ENCODE measurements at places on chromosomes 12 and 14. TPM values are rescaled to one million over a fixed set of nuclear protein-coding genes. Genes with fewer than 3 reads are reported as not detected.

The SNRPF gene
- 6.5 TPM for total RNA-seq

DNA sequence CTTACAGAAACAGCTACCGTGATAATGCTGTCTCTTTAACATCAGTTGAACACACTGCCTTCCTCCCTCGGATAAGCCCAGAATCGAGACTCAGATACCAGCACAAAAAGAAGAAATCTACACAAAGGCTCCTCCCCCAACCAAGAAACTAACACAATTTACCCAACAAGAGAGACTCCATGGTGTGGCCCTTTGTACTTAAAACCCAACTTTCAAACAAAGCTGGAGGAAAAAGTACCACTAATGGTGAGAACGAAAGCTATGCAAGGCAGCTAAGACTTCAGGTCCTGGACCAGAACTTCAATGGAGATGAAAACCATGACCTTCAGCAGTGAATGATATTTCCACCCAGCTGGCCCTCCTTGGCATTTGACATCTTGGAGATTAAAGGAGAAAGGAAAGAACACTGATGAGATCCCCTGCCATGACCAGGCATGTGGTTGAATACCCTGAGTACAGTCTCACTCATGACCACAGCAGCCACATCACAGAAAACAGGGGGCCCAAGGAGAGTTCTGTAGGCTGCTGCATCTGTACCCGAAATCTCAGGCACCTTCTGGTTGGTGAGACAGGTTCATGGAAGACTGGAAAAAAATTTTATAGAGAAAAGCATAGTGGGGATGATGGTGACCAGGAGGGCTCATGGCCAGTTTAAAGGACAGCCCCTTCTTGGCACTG is 36.7 kb downstream of the RBM19 start:
- DNase-seq, result no peak

- no peak for DNase-seq
Observed at GRCh38 chr12:6697584-6698351, 2.8 kb downstream of the PIANP start.

GRCh38 chr14:71399057-71399487 is 491.8 kb downstream of the PCNX1 start:
- DNase-seq, result no peak

GRCh38 chr14:63475761-63476160 is 67.4 kb downstream of the PPP2R5E start:
- DNase-seq, result no peak

- no peak for DNase-seq
Observed at GRCh38 chr12:75735853-75736252, 224.4 kb upstream of the KRR1 start.

The TSPAN31 gene
- 115 TPM for total RNA-seq

GRCh38 chr14:65465584-65465983 is 53.1 kb downstream of the FUT8 start:
- DNase-seq, result no peak

GRCh38 chr12:115320451-115320850 is 636.5 kb upstream of the TBX3 start:
- no peak for DNase-seq

GRCh38 chr12:109458086-109458485 is 19.0 kb downstream of the KCTD10 start:
- DNase-seq, result no peak

DNA sequence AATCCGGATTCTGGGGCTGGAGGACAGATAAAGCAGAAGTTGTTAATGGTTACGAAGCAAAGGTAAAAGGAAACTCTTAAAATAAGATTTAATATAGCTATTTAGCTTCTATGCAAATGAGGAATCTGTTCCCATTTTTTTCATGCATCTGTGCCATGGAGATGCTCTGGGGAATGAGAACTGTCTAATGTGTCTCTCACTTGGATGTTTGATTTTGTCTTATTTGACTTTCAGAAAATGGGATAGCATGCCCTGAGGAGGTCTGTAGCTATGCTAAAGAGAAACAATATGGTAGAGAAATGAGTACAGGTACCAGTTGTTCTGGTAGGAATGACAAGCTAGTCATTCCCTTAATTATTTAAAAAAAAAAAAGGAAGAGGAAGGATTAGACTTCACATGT is 24.3 kb downstream of the C12orf76 start:
- DNase-seq, result no peak

The SRGAP1 gene
- 24.1 TPM for total RNA-seq

The KLRB1 gene
- 1.6 TPM for total RNA-seq

GRCh38 chr12:3222979-3223378 is 145.8 kb downstream of the TSPAN9 start:
- DNase-seq, result no peak

The RILPL1 gene
- 49.7 TPM for total RNA-seq

DNA sequence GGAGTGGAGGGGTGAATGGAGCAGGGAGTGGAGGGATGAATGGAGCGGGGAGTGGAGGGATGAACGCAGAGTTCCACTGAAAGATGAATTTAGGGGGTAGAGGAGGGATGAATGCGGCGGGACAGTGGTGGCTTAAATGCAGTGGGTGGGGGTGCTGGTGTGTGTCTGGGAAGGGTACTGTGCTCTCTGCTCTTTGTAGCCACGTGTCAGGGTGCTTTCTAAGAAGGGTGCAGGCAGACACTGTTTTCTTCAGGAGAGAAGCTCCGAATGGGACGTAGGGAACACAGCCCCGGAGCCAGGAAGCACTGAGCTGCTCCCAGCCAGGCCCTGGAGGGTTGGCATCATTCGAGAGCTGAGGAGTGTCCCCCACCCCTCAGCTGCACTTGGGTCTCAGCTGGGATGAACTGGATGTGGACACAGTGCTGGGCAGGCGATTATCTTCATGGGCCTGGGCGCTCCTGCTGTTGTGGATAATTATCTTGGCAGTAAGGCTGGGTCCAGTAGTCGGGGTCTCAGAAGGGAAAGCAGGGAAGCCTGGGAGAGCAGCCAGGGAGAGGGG is 9.5 kb upstream of the CEP170B start:
- no peak for DNase-seq

The SPTB gene
- 5.6 TPM for total RNA-seq

The P2RX7 gene
- 4.0 TPM for total RNA-seq

DNA sequence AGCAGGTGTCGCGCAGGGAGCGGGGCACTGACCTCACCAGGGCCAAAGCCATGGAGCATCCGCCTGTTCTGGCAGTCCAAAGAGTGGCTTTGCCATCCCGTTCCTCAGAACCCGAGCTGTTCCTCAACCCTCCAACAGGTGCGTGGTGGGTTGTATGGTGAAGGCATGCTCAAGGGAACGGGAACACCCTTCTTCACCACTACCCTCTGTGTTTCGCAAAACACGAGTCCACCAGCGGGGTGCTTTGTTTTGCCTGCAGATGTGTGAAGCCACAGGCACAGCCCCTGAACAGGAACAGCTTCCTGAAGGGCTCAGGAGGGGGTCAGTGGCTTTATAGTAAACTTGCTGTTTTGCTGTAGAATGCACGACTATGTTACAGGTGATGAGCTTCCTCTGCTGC is 52.7 kb downstream of the SMOC1 start:
- DNase-seq, result no peak

DNA sequence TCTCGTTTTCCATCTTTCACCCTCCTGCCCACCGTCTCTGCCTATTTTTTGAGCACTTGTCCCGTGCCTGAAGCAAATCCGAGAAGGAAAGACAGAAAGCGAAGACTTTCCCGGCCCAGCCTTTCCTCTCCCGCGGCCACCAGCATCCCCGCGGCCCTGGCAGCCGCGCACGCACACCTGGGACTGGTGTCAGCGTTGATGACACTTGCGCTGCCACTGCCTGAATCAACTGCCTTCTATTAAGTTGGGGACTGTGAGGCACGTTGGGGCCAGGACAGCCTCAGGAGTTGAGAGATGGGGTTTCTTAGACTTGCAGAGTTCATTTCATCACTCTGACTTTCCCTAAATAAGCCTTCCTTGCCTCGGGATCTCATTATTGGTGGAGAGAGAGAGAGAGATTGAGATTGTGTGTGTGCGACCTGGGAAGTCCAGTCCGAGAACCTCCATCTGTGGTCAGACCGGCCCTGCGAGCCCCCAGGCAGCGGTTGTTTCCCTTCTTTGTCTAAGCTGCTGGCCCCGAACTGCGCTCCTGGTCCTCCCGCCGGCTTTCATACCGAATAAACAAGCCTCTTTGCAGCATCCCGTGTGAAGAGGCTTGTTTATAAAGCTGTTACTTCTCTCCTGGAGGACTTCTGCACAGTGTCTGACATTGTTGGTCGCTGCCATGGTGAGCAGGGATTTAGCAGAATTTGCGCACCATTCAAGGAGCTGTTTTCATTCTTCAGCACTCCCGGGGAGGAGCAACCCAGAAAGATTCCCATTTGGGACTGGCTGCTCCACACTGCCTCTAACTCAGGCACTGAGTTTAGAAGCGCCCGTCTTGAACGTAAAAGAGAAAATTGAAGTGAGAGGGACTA is 1.5 kb downstream of the PDZRN4 start:
- DNase-seq, result no peak

The HCAR2 gene
- total RNA-seq, result not detected

The C12orf42 gene
- not detected for total RNA-seq

DNA sequence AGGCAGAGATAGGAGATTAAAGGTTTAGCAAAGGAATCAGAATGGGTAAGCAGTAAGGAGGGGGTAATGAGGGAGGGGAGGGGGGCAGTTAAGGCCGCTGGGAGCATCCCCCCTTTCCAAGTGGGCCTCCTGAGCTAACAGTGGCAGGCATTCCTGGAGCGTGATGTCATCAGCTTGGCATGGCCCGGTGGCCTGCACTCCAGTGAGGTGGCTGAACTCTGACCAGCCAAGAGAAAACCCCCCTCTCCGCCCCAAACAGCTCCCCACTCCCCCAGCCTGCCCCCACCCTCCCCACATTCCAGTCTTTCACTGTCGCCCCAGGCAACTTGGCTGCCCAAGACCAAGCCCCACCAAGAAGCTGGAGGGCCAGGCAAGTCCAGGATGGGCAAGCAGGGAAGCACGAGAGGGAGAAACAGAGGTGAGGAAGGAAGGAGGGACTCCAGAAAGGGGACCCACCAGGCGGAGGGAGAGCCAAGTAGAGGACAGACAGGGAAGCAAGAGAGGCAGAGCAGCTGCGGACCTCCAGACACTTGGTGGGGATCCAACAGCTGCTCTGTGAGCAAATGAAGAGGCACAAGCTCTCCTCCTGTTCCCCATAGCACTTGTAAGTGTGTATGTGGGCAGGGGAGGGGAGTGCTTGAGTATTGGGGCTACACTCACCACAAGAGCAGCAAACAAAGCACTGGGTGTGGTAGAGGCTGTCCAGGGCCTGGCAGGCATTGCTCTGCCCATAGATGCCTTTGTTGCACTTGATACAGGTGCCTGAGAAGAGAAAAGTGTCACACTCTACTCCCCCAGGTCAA is 4.5 kb downstream of the AJUBA start:
- no peak for DNase-seq

DNA sequence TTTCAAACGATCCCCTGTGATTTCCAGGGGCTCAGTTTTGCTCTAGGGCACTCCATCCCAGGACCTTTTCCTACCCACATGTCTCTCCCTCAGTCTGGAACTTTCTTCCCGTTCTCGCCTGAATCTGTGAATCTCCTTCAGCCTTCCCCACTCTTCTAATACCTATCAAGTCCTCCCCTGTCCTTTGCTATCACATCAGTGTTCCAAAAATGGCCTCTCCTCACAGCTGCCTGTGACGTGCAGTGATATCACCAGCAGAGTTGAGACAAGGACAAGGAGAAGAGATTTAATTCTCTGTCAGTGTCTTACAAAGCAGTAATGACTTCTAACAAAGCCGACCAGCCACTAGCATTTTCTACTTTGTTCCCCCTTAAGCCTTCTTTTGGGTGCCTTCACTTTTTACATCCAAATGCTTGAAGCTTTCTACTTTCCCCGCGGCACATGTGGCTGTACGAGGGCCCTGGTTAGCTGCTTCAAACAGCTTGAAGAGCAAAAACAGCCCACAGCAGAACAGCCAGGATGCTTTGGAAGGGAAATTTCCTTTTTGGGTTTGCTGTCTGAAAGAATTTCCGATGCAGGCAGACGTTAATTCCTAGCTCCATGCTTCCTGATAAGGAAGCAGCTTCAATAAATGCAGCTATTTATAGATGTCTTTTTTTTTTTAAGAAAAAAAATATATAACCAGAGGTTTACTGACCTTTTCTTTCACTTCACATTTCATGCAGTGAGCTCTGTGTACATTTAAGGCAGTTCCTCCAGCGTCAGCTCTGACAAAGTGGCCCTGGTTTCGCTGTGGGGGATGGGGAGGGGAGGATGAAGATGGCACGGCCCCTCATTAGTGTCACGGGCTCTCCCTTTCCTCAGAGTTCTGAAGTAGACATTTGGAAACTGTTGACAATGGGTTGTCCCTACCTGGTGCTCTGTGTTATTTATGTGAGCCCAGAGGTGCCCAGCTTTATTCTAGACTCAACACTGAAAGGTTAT is 109.3 kb downstream of the ETV6 start:
- DNase-seq, result no peak

The ADAM21 gene
- total RNA-seq, result 0.14 TPM

GRCh38 chr12:10033783-10034545 is 3.5 kb downstream of the CLEC9A start:
- no peak for DNase-seq

DNA sequence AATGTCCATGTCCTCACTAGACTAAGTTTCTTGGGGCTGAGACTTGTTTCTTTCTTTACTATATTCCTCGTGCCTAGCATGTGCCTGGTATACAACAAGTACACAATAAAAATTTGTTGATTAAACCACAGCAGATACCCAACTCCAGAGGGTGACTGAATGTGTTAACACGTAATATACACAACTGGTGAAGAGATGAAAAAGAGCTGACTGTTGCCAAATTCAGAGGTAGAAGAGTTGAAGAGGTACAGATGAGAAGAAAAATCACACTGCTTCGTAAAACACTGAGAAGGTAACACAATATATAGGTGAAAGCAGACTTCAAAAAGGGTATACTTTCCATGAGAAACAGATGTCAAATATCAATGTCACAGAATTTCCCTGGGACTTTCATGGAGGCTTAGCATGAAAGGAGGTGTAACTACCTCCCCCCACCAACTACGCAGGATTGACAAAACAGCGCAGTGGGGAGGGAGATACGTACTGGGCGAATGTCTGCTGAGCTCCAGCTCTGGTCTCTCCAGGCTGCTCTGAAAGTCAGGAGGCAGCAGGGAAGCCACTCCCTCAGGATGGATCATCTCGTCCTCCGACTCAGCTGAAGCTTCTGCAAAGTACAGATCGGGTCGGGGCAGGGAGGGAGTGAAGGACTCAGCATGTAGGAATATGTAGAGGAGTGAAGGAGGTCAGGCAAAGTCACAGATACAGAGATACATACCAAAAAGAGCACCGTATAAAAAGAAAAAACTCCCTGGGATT is 5.3 kb downstream of the ACIN1 start:
- no peak for DNase-seq

DNA sequence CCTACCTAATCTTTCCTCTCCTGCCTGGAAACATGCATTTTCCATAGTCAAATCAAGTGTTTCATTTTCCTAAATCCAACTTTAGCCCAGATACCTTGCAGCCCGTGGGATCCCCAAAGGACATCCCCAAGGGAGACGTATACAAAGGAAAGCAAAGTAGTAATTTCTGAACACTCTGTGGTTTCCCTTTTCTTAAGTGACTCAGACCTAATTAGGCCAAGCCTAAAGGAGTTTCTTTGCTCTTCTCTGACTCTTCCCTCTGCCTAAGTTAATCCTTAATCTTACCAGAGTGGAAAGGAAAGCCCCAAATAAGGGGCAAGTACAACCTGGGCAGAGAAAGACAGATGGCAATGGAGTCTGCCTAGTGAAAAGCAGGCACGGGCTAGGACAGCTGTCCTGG is 250.3 kb downstream of the SPTSSA start:
- DNase-seq, result no peak

GRCh38 chr14:69928111-69928523 is 48.9 kb downstream of the SMOC1 start:
- no peak for DNase-seq

Measured in thoracic aorta (tissue), 2 donors.